CD4-positive, alpha-beta T cell treated with Interleukin-15 for 4 hours (primary cell): ENCODE measurements at places on chromosomes 13 and 19.

- DNase-seq = no peak
These were observed 918.8 kb upstream of the MIR17HG start for GRCh38 chr13:90428522-90429210.

DNA sequence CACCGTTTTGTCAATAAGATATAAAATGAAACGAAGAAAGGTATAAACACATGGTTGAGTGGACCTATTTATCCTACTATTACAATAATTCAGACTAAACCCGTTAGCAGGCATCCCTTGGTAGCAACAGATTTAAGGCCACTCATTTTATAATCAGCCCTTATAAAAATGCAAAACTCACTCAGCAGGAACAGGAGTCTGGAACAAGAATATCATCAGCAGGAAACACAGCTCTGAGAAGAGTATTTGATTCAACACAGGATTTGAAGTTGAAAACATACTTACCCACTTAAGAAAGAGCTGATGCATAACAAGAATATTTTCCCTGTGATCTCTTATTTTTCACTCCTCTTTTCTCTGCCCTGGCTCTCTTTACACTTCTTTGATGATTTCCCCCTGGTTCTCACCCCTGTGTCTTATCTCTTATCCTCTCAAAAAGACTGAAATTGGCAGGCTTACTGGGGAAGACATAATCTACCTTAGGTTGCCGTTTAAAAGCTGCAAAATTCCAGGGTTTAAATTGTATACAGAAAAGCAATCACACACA, 1722.7 kb downstream of the SLITRK5 start:
- DNase-seq = no peak

GRCh38 chr19:5130371-5131030, 161.6 kb downstream of the KDM4B start:
- DNase-seq = peak; percentile 33

GRCh38 chr13:34243403-34243802, 425.5 kb downstream of the RFC3 start:
- no peak for DNase-seq

GRCh38 chr19:6161271-6161850, 25.9 kb downstream of the ACSBG2 start:
- peak; percentile 55 for DNase-seq

DNA sequence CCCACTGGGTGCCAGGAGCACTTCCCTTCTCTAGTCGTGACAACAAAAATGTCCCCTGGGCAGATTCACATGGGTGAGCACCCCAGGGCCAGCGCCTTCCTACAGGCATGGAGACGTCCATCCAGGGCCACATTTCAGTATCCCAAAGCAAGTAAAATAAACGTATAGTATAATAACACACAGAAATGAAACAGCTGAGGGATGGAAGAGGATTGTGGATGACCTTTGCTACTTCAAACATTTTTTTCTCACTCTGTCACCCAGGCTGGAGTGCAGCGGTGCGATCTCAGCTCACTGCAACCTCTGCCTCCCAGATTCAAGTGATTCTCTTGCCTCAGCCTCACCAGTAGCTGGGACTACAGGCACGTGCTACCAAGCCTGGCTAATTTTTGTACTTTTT, 28.2 kb downstream of the CILP2 start:
- no peak for DNase-seq

GRCh38 chr13:22789027-22789593, 391.7 kb upstream of the SGCG start:
- no peak for DNase-seq
